ENCODE measurements at places on chromosomes 3 and 15. TPM values are rescaled to one million over a fixed set of nuclear protein-coding genes. Genes with fewer than 3 reads are reported as not detected.
A peak's percentile ranks its signal among the peaks of the same experiment; 100 is the strongest.

TMEM45A gene
- 24.2 TPM for total RNA-seq

ROBO2 gene
- 1.1 TPM for total RNA-seq

DNA sequence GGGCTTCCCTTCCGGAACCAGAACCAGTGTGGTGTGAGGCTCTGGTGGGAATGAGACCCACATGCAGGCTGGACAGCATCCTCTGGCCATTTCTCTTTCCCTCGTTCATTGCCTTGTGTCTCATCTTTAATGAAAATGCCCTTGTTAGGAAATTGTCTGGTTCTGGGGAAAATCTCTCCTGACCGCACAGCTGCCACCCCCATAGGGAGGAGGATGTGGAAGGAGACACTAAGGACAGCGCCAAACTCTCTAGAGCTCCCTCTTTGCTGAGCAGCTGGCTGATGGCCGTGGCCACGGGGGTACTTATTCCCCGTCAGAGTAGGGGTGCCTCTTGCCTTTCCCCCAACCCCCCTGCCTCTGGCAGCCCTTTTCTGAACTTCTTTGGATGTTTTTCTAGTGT, 297.6 kb upstream of the C2CD4B start:
- DNase-seq = no peak

DNA sequence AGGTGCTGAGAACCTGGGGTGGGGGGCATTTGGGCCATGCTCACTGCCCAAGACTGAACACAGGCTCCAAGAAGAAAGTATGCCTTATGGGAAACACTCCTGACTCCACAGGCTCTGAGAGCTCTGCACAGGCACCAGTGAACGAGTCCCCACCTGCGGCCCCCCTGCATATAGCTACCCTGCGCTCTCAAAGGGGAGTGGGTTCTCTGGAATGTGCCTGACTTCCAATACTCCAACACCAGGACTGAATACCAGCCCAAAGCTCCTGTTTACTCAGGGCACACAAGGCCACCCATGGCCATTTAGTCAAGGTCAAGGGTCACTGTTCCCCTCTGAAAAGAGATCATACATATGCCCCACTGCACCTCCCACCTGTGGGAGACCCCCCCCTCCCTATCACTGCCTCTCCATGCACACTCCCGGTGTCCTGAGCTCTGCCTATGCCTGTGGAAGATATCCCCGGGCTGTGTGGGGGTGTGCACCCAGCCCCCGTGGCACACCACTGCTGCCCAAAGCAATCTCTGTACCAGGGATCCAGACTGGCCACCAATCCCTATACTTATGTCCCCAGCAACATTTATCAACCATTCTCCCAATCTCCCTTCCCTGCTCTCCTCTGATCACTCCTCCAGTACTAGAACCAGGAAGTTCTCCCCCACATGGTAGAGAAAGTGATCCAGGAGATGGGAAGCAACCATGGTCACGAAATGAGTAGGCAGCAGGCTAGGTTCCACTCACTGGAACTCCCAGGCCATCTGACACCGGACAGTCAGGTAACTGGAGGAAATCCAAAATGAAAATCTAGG, 1.5 kb upstream of the PLXNB1 start:
- DNase-seq = no peak

DNA sequence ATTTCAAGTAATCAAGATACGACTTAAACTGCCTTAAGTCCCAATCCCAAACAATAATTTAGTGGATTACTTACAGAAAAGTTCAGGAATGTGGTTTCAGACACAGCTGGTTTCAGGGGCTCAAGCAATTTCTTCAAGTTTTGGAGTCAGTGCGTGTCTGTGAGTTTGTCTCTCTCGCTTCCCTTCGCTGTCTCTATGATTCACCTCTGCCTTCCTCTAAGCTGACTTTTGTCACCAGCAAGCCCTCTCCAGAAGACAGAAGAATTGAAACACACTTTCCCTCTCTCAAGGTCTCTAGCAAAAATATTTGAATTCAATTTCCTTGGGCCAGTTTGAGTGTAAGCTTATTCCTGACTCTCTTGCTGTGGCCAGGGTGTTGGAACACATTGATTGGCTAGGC, 392.4 kb downstream of the EDEM1 start:
- no peak for DNase-seq

- DNase-seq = no peak
Observed at GRCh38 chr3:98930413-98930812, 28.9 kb upstream of the DCBLD2 start.

- peak; percentile 60 for DNase-seq
Observed at GRCh38 chr3:16177962-16178627, 3.6 kb downstream of the GALNT15 start.

DNA sequence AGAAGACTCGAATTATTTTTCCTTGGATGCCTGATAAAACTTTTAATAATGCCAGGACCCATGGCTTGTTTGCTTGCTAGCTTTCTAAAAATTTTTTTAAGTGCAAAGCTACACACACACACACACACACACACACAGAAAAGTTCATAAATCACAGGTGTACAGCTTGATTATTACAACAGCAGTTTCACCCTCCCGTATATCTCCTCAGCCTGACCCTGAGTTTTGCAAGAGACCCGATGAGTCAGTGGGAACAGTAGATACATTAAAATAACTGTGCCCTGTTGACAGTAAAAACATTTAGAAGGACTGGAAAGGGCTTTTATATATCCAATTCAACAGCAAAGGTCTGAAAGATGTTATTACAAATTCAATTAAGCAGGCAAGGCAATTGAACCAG, 46.7 kb downstream of the EMC4 start:
- DNase-seq = no peak

DNA sequence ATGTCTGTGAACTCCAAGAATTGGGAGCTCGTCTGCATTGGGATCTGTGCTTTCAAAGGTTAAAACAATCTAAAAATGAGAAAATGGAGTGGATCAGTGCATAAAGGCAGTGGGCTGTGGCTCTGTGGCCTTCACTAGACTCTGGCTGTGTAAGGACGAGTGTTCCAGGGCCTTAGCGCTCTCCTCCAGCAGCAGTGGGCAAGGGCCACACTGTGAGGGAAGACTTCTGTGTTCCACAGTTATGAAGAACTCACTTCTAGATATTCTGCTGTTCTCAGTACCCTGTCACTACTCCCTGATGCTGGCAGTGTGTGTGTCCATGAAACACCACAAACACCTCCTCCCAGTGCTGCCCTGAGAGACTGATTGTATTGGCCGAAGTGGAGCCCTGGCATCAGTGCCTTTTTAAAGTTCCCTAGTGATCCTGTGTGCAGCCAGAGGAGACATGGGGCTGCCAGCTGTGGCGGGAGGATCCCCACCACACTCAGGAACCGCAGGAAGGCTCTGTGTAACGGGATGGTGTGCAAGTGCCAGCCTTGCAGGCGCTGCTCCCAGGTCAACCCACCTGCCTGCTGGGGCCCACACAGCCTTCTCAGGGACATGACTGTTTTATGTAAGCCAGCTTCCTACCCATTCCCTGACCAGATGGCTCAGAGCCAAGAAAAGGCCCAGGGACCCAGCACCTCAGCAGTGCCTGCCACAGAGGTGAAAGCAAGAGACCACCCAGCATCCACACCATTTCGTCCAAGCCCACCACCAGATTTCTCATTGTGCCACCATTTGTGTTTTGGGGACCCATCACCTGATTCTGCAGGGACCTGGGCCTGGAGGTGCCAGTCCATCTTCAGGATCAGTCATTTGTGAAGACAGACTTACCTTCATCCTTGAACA, 40.4 kb downstream of the ABTB1 start:
- DNase-seq = no peak

DNAH12 gene
- 0.19 TPM for total RNA-seq

- DNase-seq = no peak
Observed at GRCh38 chr15:89675606-89676005, 3.6 kb downstream of the PLIN1 start.

GRCh38 chr3:140943781-140944552, 2.3 kb downstream of the SLC25A36 start:
- no peak for DNase-seq

ARHGAP31 gene
- 37.7 TPM for total RNA-seq

GRCh38 chr3:56467108-56467507, 1.2 kb downstream of the ERC2 start:
- peak; percentile 36 for DNase-seq

DNA sequence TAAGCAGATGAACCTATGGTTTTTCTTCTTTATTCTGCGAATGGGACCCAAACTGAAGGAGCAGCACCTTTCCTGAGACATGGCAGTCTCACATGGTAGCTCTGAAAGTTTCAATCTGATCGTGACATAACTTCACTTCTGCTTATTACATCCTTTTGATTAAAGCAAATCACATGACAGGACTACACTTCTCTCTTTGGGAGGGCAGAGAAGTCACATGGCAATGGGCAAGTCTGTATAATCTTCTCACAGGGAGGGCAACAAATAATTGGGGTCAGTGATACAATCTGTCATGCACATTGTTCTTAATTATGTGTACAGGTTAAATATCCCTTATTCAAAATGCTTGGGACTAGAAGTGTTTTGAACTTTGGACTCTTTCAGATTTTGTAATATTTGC, 21.6 kb downstream of the NCBP2 start:
- no peak for DNase-seq

- no peak for DNase-seq
Observed at GRCh38 chr3:178002113-178002512, 534.1 kb upstream of the KCNMB2 start.
